ENCODE measurements at places on chromosomes 11 and 22. TPM values are rescaled to one million over a fixed set of nuclear protein-coding genes. Genes with fewer than 3 reads are reported as not detected.

Gene CALCB
- total RNA-seq: not detected

Gene OR51B4
- total RNA-seq: not detected

Gene DCDC1
- under 0.01 TPM for total RNA-seq

Gene NLRX1
- 17.5 TPM for total RNA-seq

Gene BACE1-AS
- 4.6 TPM for total RNA-seq

Gene EIF3F
- total RNA-seq: 386 TPM

Gene HEPN1
- total RNA-seq: 0.33 TPM

Gene POLR3H
- 22.5 TPM for total RNA-seq

Gene SCGB1A1
- total RNA-seq: not detected

Gene CBL
- 33.1 TPM for total RNA-seq

Gene OR5D18
- total RNA-seq: not detected

Gene FGF19
- not detected for total RNA-seq

Gene CASP1
- 9.6 TPM for total RNA-seq

Gene CNTN5
- total RNA-seq: not detected

Gene GLYATL2
- not detected for total RNA-seq

Gene ADAMTS15
- total RNA-seq: 2.3 TPM

Gene USP2
- total RNA-seq: not detected

Gene CLDN5
- 510 TPM for total RNA-seq

Gene MMP27
- not detected for total RNA-seq

Gene PRDM11
- total RNA-seq: 9.6 TPM

Gene ROBO4
- total RNA-seq: 745 TPM

Gene GLYAT
- not detected for total RNA-seq

Gene RFPL1
- not detected for total RNA-seq

Gene MRPL48
- 23.8 TPM for total RNA-seq

Gene RHOD
- total RNA-seq: 13.4 TPM

Gene RFPL3
- not detected for total RNA-seq

Gene KCNK4
- total RNA-seq: not detected

Gene TENM4
- under 0.01 TPM for total RNA-seq

Gene MAP6
- under 0.01 TPM for total RNA-seq

Gene NAALAD2
- 0.29 TPM for total RNA-seq

Gene EFCAB6
- total RNA-seq: 0.29 TPM
